Stomach (tissue), 19 donors: ENCODE measurements at places on chromosomes 1 and 21. TPM values are rescaled to one million over a fixed set of nuclear protein-coding genes. Genes with fewer than 3 reads are reported as not detected.

DNA sequence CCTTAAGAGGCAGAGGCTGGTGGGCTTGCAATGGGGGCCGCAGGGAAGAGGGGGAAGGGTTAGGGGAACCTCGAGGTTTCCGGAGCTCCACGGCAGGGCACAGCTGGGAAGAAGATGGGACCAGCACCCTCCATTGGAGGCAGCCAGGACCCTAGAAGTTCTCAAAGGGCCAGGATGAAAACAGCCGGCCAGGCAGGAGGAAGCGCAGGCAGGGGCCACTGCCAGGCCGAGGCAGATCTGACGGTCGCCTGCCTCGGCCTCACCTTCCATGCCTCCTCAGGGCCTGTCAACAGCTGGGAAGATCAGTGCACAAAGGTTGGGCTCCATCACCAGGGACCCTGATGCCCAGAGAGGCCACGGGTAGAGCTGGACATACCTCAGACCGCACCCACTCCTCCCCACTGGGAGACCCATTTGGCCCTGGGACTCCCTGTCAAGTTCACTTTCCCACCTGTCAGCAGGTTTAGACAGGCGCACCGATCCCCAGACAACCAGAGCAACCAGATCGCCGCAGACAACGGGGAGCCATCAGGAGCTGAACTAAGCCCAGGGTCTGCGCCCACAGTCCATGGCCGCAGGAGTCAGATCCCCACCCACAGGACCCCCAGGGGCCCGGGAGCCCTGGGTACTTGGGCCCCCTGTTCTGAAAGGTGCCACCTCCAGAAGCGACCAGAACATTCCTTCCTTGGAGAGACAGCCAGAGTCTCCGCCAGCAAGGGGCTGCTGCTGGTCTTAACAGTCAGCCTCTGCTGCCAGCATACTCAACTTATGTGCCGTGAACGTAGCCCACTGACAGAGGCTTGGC lies 2.2 kb downstream of the SLC19A1 start:
- peak; percentile 24 for DNase-seq

Gene CNR2
- total RNA-seq, result not detected

Gene FOXD3
- total RNA-seq, result not detected

Gene GSTM2
- 182 TPM for total RNA-seq

GRCh38 chr1:113860891-113861290 lies 10.6 kb downstream of the PTPN22 start:
- no peak for DNase-seq

- no peak for DNase-seq
These were observed 254.0 kb downstream of the BRINP2 start for GRCh38 chr1:177424744-177425143.

DNA sequence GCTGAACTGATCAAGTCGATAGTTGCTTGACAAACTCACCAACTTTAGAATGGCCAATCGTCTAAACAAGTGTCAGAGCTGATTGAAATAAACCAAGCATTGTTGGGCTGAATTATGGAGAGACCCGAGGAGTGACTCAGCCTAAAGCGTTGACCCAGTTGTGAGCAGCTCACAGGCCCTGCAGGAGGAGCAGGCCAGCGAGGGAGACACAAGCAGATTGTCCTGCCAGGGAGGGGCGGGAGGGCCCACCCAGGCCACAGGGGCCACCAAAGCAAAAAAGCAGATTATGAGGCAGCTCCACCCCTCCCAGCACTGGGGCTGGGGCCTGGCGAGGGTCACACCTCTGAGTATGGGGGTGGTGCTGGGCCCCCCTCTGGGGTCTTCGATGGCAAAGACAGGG lies 10.1 kb upstream of the MATN1 start:
- no peak for DNase-seq

Gene SAMD13
- total RNA-seq, result 1.4 TPM

DNA sequence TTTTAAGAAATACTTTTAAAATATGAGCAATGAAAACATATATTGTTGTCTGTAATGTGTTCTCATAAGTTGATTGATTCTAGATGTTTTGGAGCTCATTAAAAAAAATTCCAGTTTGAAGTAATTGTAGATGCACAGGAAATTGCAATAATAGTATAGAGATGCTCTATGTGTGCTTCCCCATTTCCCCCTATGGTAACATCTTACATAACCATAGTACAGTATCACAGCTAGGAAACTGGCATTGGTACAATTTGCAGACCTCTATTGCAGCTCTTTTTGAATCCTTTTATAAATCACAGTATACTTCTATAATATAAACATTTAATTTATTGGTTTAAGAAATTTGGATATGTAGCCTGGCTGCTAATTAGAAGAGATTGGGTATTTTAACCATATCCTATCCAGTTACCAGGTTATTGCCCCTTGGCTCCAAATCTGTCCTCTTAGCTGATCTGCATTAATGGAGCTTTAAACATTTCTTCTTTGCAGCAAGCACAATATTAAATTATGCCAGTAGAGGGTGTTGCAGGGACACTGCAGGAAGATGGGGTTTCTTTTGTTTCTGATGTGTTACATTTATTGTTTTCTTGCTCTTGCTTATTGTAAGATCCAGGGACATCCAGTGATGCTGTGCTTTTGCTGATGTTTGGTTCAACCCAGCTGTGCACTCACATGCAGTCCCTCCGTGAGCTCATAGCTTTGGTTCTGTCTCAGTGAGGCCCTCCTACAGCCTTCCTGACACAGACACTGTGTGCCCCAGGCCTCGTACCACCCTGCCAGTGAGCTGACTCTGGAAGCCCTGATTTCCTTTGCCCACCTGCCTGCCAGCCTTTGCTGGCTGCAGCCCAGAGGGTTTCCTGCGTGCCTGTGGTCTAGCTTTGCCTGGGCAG lies 103.3 kb downstream of the RABGAP1L start:
- DNase-seq, result no peak

Gene JTB
- total RNA-seq, result 859 TPM

- no peak for DNase-seq
These were observed 14.0 kb upstream of the PKP1 start for GRCh38 chr1:201269281-201269680.

DNA sequence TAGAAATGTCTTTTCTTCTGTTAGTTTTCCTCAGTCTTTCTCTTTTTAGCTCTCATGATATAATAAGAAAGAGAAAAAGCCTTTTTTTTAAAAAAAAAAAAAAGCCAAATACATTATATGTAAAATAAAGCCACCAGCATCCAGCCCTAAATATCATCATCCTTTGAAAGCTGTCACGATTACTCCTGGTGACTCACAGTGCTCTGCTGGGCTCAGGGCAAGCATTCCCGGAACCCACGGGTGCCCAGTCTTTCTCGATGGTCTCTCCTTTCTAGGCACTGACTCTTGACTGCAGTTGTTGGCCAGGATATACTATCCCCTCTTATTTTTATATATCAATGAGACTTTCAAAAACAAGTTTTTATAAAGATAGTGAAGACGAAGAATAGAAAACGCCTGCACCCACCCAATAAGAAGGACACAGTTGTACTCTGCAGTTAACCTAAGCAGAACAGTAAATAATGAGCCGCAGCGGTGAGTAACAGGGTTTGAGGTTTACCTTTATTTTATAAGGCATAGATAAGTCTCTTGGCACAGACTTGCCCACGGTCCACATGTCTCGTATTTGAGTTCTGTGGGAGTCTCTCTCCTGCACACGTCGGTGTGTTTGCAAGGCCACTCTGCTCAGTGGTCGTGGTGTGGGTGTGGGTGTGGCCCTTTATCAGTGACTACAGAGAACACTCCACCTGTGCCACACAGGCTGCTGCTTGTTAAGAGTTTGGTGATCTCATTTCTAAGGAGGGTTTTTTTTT lies 15.7 kb upstream of the MX2 start:
- peak; percentile 84 for DNase-seq

Gene INSRR
- not detected for total RNA-seq

Gene TDRKH
- total RNA-seq, result 2.2 TPM

DNA sequence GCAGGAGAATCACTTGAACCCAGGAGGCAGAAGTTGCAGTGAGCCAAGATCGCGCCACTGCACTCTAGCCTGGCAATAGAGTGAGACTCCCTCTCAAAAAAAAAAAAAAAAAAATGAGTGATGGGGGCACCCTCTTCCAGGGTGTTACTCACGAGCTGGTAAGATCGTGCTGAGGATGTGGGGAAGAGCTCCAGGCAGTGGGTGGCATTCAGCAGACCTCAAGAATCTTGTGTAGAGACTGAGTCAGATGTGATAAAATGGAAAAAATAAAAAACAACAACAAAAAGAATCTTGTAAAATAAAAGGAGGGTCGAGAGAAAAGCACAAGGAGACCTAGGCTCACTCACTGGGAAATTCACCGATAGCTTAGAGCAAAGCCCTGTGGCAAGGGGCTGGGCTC lies 38.5 kb downstream of the EPHA2 start:
- DNase-seq, result no peak

Gene LMOD1
- 102 TPM for total RNA-seq

Gene LPAR3
- total RNA-seq, result not detected

DNA sequence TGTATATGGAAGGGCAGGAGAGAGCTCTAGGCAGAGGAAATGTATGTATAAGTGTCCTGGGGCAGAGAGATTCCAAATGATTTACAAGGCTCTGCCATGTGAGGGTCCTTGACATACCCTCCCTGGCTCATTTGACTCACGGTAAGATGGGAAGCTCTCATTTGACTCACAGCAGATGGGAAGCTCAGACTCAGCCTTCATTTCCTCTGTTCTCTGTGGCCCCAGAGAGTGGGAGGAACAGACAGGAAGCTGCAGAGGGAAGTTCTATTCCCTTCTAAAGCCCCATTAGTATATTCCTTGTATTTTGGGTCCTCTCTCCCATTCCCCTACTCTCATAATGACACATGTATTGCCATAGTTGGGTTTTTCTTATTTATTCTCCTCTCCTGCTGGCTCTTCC lies 44.9 kb downstream of the FOXD2 start:
- DNase-seq, result no peak

Gene ARHGEF10L
- total RNA-seq, result 75.4 TPM

Gene SCCPDH
- 30.1 TPM for total RNA-seq

GRCh38 chr1:39819091-39819812 lies 30.6 kb upstream of the BMP8B start:
- DNase-seq, result peak; percentile 56

- no peak for DNase-seq
These were observed 17.7 kb downstream of the GNB1 start for GRCh38 chr1:1873186-1873585.

GRCh38 chr1:157696966-157697628 lies 3.5 kb downstream of the FCRL3 start:
- no peak for DNase-seq

- DNase-seq, result peak; percentile 69
These were observed 30.9 kb downstream of the SNAP47 start for GRCh38 chr1:227766015-227766634.

DNA sequence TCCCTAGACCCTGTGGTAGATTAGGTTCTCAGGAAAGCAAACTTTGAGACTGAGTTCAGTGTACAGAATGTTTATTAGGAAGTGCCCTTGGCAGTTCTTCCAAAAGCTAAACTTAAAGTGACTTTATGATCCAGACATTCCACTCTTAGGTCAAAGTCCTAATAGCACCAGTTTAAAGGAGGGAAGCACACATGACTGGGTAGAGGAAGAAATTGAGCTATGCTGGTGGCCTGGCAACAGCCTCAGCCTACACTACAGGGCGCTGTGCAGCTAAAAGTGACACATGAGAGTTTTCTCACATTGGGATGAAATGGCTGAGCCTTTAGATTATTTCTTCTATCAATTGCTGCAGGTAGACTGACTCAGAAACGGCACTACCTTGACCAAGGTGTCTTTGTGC lies 280.4 kb downstream of the BRINP2 start:
- no peak for DNase-seq

- DNase-seq, result no peak
These were observed 23.1 kb downstream of the TRAF5 start for GRCh38 chr1:211349741-211350140.

DNA sequence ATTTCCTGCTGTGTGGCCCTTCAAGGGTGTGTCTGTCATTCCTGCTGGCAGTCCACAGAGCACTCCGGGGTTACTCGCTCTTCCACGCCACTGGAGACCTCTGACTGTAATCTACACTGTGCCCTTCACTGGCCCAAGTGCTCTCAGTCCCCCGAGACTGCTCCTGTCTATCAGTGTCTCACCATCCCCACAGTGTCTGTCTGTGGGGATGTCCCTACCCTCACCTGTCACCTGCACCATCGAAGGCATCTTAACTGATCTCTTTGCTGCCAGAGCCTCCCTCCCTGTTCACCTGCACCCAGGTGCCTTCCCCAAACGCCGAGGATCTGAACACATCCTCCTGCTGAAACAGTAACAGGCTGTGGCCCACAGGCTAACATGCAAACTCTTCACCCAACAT lies 136.7 kb downstream of the MATN1 start:
- DNase-seq, result no peak

- DNase-seq, result no peak
These were observed 21.4 kb upstream of the LRRC38 start for GRCh38 chr1:13535227-13535626.
